ENCODE measurements at places on chromosomes 3 and 15. TPM values are rescaled to one million over a fixed set of nuclear protein-coding genes. Genes with fewer than 3 reads are reported as not detected.

TFDP2 gene
- 69.2 TPM for total RNA-seq

GOLGA6L25 gene
- total RNA-seq, result not detected

PIERCE2 gene
- 3.5 TPM for total RNA-seq

VIPR1 gene
- 250 TPM for total RNA-seq

GRCh38 chr3:194128202-194128918 lies 7.6 kb upstream of the HES1 start:
- DNase-seq, result no peak
- peaks cover 39% of the 10 kb centered on the region for H3K4me1 ChIP-seq

- H3K36me3 ChIP-seq, result no peaks in the 10 kb centered on the region
- H3K4me1 ChIP-seq, result no peaks in the 10 kb centered on the region
- DNase-seq, result no peak
- no peaks in the 10 kb centered on the region for H3K27me3 ChIP-seq
- no peak overlapping the region for H3K4me3 ChIP-seq
These were observed 359.1 kb upstream of the IL12A start for GRCh38 chr3:159629329-159630084.

DNA sequence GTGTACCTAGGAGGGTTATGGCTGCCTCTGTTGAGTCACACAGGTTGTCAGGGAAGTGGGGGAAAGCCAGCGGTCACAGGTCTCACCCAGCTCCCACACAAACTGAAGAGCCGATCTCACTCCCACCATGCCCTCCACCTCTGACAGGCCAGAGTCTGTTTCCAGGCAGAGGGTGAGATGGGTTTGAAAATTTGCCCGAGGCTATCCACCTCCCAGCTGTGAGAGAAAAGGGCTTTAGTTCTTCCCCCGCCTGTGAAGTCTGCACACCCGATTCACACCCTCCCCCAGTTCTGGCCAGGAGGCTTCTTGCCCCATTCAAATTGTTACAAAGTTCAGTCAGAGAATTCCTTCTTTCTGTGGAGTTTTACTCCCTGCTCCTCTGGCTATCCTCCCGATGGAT lies 446.9 kb downstream of the EDEM1 start:
- H3K27ac ChIP-seq, result no peak overlapping the region
- H3K4me3 ChIP-seq, result no peak overlapping the region
- no peaks in the 10 kb centered on the region for H3K36me3 ChIP-seq
- H3K4me1 ChIP-seq, result no peaks in the 10 kb centered on the region

GRCh38 chr3:132912416-132912753 lies 125.8 kb upstream of the TMEM108 start:
- H3K27ac ChIP-seq, result no peak overlapping the region
- H3K4me1 ChIP-seq, result no peaks in the 10 kb centered on the region
- DNase-seq, result no peak
- no peaks in the 10 kb centered on the region for H3K27me3 ChIP-seq
- no peaks in the 10 kb centered on the region for H3K36me3 ChIP-seq
- H3K4me3 ChIP-seq, result no peak overlapping the region

DNA sequence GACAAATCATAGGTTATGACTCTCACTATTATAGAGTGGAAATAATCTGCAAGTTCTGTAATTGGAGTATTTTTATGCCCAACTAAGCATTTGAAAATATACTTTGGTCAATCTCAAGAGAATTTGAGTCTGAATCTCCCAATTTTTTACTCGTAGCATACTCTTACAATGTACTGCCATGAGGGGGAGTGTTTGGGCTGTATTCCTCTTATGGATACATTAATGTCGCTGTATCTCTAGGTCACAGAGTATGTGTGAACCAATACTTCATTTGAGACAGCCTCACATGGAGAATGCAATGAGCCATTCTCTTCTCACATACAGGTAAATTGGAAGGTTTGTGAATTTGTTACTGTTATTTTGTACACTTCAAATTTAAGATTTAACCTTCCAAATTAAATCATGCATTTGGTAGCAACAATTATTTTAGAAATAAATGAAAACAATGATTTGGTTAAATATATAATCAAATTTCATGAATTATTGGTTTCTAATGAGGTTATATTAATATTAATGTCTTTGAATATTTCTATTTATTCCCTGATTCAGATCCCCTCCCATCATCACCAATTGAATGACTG lies 5.5 kb upstream of the CD200 start:
- H3K4me1 ChIP-seq, result peaks cover under 1% of the 10 kb centered on the region
- H3K36me3 ChIP-seq, result no peaks in the 10 kb centered on the region
- no peak overlapping the region for H3K4me3 ChIP-seq
- H3K27ac ChIP-seq, result no peak overlapping the region
- DNase-seq, result no peak
- H3K27me3 ChIP-seq, result no peaks in the 10 kb centered on the region
